HT-29 (cell line): ENCODE measurements at places on chromosomes 2 and 18.

DNA sequence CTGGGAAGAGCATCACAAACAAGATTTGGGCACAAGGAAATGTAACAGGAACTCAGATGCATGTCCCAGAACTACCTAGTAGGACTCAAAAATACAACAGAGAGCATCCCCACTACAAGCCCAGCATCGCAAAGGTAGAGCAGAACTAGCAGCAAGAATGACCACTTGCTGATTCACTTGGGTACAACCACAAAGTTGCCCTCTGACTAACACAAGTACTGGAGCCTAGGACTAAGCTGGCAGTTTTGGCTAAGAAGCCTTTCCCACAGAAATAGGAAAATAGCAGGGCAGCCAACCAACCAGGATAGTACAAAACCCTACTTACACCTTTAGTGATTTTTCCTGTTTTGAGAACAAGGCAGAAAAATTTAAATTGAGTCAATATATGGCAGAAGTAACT lies 193.8 kb downstream of the PAX3 start:
- DNase-seq, result no peak

DNA sequence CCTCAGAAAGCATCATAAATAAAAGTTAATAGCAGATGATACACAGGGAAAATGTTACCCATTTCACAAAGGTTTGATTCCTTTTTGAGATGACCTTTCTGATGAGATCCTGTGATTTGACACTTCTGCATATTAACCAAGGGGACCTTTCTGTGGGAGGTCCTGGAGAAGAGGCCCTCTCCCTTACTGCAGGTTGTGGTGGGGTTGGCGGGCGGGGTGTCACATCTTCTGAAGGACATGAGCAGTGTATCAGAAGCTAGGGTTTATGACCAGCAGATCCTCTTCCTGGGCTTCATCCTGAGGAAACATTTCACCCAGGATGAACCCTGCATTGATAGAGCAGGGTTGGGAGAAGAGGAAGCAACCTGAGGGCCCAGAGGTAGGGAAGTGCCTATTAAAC lies 37.2 kb upstream of the SCLY start:
- DNase-seq, result no peak

GRCh38 chr2:189344043-189344442 lies 97.2 kb upstream of the WDR75 start:
- no peak for DNase-seq

DNA sequence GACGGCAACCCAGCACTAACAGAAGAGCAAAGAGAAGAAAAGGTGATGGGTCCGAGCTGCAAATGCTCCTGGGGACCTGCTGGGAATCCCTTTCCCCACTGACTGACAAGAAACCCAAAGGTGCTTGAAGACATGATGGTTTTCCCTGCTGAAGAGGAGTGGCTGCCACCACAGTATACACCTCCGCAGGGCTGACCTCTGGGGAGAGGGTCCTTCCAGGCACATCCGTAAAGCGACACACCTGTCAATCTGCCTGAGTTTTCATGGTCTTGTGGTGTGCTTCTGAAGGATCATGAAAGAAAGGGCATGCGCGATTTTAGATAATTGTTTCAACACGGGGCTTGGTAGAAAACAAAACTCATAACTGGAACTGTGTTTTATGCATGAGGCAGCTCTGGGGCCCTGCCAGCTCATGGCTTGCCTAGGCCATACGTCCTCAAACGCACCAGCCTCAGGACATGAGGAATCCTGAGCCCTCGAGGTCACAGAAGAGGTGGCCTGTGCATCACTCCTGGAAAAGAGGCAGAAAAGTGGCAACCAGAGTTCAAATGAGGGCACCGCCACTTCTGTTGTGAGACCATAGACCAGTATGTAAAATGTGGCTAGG lies 51.8 kb downstream of the SERTAD2 start:
- DNase-seq, result no peak

- DNase-seq, result peak; percentile 52
Measured at GRCh38 chr18:23143016-23143814, 7.9 kb downstream of the CABLES1 start.

DNA sequence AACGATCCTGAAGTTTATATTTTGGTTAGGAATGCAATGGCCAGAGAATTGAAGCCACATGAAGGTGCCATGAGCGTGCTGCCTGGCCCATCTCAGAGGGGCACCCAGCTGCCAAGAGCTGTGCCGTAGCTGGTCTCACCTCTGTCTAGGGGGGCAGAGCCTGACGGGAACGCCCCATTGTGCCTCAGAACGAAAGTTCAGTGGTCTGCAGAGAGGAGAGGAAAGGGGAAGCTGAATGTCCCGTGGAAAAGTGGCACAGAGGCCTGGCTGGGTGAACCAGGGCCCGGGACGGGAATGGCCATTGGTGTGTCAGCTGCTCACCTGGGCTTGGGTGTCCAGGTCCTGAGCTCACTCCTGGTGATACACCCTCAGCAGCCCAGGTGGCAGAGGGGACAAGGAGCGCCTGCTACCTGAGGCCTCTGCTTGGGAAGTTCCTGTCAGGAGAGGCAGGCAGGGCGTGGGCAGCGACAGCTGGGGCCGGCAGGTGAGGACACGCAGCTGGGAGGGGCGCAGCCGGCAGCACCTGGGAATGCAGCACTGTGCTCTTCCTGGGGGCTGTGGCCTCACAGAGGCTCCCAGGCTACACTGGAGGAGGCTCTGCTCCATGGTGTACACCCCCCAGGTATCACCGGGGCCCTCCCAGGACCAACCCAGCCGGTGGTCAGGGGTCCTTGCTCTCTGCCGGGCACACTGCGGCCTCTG lies 67.3 kb downstream of the PARD6G start:
- no peak for DNase-seq

GRCh38 chr2:129181963-129182362 lies 797.5 kb upstream of the RAB6C start:
- DNase-seq, result no peak
